ENCODE measurements at places on chromosomes 4 and X.

GRCh38 chr4:55635282-55635681, 816 bp downstream of the NMU start:
- no peak for DNase-seq

DNA sequence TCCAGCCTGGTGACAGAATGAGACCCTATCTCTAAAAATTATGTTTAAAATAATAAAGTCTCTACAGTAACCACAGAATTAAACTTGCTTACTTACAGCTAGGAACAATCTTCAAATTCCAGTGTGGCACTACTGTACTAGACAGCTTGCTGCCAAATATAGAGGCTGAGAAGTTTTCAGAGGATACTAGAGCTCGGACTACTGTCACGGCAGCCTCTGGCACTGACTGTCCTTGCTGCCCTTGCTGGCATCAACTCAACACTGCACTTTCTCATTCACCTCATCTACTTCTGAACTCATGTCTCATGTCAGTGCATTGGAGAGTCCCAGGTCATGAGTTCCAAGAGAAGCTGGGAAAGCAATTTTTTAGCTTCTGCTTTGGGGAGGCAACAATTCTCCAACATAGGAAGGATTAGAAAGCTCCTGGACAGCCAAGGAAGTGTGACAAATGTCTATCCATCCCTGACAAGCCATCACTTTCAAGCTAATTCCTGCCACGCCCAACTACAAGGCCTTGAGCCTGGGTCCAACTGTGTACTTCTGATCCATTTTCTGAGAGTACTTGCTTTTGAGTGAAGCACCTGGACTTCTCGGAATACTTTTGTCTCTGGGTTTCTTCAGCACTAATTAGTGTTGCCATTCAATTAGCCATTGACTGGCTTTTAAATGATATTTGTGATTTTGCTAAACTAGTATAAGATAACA, 98.6 kb upstream of the NR3C2 start:
- no peak for DNase-seq

DNA sequence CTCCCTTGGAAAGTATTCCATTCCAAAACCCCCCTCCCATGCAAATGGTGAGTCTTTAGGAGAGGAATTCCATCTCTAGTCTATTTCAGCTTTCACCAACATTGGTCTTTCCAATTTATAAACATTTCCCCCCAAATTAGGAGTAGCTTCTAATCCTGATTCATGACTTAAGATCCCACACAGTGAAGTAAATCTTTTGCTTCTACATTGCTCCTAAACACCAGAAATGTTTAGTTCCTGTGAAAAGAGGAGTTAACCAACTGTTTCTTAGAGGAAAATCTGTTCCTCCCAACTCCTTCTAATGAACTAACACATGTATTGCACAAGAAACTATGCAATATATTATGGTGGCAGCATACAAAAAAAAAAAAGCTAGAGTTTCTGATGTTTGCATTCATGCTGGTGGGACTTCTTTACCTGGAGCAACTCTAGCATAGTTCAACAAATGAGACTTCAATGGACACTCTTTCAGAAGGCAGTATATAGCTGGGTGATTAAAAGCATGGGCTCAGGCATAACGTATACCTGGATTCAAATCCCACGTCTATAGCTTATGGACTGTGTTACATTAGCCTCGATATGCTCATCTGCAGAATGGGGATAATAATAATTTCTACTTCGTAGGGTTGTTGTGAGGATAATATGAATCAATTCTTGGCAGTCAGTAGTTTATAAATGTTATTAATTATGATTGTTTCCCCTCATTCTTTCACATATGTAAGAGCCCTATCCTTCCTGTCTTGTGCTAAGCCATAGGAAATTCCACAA, 131.6 kb upstream of the TMEM164 start:
- DNase-seq = no peak

GRCh38 chrX:112056886-112057285, 25.7 kb downstream of the TRPC5 start:
- no peak for DNase-seq

GRCh38 chr4:7336067-7336569, 98.6 kb downstream of the PSAPL1 start:
- no peak for DNase-seq

DNA sequence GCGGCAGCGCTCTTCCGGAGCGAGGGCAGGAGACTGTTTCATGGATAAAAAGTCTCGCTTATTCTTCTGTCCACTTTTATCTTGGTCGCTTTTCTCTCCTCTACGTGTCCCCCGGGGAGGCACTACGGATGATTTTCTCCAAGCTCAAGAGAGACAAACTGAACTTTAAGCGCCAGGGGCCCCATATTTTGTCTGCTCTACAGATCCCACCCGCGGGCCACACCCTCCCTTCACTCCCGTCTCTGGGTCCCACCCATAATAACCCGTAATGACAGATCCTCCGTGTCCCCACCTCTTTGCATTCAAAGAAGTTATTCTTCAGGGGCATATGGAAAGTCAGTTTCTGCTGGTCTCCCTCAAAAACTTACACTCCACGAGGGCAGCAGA, at the start of gene CORIN:
TSS of gene CORIN (minus strand) at position 160 of the 387 bp plus-strand sequence. CDS start at position 42, 118 bp downstream.
- DNase-seq = no peak

DNA sequence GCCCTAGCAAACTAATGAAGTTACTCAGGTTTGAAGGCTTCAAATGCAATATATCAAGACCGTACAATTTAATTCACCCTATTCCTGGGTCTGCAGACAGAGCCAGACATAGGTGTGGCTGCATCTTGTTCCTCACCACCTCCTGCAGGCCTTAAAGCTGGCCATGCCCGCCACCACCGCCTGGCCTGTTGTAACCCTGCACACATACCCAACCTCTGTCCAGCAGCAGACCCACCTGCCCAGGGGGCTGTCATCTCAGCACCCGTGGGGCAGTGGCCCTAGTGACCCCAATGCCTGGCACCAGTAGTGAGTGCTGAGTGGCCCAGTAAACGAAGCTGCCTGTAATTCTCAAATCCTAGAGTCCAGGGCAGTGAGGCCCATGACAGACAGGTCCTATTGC, 40.7 kb downstream of the ZBTB49 start:
- DNase-seq = no peak

DNA sequence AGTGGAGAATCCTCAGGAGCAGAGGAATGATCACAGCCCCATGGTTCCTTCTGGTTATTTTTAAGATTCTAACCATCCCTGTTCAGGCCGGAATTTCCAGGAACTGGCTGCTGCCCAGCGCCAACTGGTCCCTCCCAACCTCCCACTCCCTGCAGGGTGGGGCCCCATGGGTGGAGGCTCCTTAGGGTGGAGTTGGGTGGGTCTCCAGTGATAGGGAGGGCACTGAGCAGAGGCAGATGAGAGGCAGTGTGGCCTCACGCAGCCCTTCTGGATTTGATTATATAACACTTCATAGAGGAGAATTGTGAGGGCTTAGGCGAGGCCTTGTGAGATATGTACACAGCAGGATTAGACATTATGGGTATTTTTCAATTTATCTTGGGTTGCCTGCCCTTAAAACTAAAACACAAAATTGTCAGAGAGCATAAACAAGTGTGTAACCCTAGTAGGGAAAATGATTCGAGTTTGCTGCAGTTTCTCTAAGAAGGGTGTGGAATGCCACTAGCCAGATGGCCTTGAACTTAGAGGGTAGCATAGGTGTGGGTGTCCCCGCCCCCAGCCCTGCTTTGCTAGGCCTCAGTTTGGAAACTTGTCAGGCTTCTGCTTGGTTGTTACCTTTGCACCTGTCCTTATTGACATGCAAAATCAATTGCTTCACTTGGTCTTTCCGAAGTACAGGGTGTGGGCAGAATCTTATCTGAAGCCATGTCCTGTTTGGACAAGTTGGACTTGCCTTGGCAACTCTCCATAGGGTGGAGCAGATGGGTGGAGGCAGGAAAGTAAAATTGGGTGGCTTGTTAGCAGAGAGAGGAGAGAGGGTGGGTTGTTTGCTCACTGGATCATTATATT, 9.4 kb downstream of the KLF3 start:
- peak; percentile 74 for DNase-seq

GRCh38 chr4:150033081-150033480, 45.2 kb upstream of the DCLK2 start:
- DNase-seq = no peak

- no peak for DNase-seq
These were observed 109.7 kb downstream of the AFAP1 start for GRCh38 chr4:7829652-7830580.

DNA sequence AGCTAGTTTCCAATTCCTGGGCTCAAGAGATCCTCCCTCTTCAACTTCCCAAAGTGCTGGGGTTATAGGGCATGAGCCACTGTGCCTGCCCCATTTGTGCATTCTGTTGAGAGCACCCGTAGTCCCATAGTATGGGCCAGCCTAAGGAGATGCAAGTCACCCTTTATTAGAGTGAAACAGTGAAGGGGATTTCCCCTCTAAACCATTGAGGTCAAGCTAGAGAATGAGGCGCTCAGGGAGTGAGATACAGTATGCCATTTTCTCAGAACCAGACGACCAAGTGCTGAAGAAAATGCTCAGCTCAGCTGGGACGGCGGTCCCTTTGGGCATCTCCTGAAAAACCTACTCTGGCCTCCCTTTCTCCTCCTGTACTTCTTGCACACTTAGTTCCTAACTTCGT, 18.7 kb downstream of the RNF4 start:
- DNase-seq = no peak

DNA sequence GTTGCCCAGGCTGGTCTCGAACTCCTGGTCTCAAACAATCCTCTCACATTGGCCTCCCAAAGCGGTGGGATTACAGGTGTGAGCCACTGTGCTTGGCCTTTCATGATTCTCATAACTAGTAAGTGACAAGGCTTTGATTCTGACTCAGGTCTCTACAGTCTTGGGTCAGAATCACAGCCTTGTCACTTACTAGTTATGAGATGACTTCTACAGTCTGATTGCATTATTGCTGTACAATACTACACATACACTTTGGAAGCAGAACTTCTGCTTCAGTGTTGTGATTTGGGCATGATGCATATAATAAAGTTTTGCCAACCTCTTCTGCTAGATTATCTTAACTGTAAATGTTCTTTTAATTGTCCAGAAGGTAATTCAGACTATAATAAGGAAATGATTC, 123.3 kb downstream of the KDM6A start:
- no peak for DNase-seq

DNA sequence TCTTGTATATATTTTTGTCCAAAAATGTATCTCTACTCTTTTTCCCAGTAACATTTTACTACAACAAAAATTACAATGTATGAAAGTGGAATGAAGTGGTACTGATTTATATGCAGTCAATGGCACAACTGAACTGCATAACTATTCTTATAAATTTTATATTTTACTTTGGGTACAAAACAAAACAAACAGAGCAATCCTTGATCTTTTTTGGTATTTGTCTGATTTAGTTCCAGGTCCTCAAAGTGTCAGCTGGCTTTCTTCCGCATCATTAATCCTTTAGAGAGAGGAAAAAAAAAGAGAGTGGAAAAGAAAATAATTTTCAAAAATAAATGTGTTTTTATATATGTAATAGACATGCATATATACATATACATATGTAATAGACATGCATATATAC, 252.4 kb upstream of the SLIT2 start:
- DNase-seq = no peak

GRCh38 chrX:1491851-1492349, 39.2 kb upstream of the ASMTL start:
- peak; percentile 37 for DNase-seq
